ENCODE measurements at places on chromosomes 12 and 14.

GRCh38 chr12:2769866-2770533 lies 24.8 kb upstream of the FKBP4 start:
- DNase-seq: no peak

- no peak for DNase-seq
Observed at GRCh38 chr14:101072945-101073597, 169.5 kb upstream of the RTL1 start.

DNA sequence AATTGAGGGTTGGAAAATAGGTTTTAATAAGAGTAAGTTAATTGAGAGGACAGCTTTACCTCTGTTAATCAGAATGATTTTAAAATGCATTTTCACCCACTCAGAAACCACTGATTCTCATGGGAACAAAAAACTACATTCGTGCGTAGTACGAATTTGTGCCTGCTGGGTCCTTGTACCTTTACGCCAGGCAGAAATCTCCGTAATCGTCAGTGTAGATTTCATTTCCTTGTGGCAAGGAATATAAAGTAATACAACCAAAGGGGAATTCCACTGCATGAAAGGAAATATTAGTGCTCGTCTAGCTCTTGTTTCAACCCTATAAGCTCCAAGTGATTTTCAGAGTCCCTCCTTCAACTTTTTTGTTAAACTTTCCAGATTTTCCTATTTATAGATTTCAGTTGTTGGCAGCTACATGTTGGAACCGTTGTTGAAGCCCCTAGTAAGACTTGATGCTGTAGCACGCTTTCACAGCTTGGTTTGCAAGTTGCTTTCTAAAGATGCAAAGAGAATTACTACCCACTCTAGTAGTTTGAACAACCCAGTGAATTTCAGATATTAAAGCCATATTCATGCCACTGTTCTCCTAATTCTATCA lies 90.6 kb downstream of the ETV6 start:
- no peak for DNase-seq

DNA sequence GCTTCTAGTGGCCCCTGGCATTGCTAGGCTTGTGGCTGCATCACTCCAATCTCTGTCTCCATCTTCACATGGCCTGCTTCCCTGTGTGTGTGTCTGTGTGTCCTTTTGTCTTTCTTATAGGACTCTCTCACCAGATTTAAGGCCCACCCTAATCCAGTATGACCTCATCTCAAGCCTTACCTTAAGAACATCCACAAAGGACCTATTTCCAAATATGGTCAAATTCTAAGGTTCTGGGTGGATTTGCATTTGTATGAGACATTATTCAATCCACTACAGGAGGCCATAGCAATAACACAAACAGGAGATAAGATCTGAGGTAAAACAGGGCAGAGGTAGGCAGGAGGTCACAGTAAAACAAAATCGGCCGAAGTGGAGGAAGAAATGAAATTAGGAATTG lies 375.9 kb downstream of the BTG1 start:
- no peak for DNase-seq

DNA sequence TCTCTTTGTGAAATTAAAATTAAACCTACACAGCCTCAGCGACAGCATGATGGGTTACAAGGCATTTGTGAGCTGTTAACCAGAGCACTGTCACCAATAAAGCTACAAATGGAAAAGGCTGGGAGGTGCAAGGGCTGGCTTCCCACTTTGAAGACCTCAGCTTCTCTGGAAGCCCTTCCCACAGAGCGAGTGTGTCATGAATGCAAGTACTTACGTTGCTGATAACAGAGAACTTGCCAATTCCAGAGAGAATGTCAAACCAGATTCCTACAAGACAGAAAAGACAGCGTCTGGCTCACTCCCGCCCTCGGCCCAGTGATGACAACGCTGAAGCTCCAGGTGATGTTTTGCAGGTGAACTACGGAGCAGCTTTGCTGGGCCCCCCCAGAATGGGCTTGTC lies 145.8 kb downstream of the NTF3 start:
- DNase-seq: no peak

GRCh38 chr12:5733916-5734315 lies 211.1 kb downstream of the ANO2 start:
- no peak for DNase-seq

Data from GM18507 (cell line).